ENCODE measurements at places on chromosomes 3 and 15.

DNA sequence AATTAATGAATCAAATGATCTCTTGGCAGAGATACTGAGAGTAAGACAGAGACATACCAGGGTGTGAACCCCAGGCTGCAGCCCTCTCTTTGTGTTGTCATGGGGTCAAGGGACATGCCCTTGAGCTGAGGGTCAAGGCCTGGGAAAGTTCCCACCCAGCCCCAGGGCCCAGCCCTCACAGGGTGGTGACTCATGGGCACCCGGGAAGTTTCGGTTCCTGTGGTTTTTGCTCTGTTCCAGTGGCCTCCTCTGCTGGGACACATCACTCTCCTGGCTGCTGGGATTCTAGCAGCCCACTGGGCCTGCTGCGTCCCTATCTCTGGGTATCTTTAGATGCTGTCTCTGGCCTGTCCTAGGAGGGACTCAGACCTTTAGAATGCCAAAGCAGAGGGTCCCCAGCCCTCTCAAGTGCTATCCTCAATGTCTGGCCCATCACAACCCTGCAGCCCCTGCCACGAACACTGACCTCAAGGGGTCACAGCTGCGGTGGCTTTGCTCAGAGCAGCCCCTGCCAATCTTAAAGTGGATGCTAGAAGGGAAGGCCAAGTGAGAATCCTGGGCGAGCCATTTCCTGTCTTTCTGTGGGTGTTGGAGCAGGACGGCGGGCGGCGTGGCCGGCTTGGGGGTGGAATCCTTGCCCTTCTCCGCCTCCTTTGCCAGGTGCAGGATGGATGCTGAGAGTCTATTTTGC, 148.4 kb upstream of the TLE3 start:
- DNase-seq = no peak

GRCh38 chr15:67968966-67969365, 85.1 kb upstream of the PIAS1 start:
- no peak for DNase-seq

GRCh38 chr3:59499954-59500353, 450.1 kb upstream of the CFAP20DC start:
- no peak for DNase-seq

- no peak for DNase-seq
Observed at GRCh38 chr15:62503451-62503850, 338.4 kb upstream of the C2CD4B start.

DNA sequence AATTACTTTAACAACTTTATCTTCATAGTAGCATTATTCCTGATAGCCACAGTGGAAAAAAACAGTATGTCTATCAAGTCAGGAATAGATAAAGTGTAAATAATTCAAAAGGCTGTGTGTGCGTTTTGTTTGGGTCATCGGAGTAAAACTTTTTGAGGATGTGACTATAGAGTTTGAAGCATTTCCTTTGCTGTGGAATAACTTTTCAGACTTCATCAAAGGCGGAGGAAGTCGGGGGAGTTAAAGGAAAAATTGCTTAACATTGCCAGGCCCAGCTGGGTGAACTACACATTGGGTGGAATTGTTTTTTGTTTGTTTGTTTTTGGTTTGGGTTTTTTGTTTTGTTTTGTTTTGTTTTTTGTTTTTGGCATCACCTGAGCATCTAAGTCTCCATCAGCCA, 70.4 kb upstream of the CRTC3 start:
- no peak for DNase-seq

- DNase-seq = no peak
Observed at GRCh38 chr3:5694266-5694665, 506.8 kb downstream of the EDEM1 start.

- no peak for DNase-seq
Observed at GRCh38 chr3:16252243-16252978, 12.3 kb downstream of the DPH3 start.

- no peak for DNase-seq
Observed at GRCh38 chr3:12896063-12896985, 55.0 kb upstream of the RPL32 start.

DNA sequence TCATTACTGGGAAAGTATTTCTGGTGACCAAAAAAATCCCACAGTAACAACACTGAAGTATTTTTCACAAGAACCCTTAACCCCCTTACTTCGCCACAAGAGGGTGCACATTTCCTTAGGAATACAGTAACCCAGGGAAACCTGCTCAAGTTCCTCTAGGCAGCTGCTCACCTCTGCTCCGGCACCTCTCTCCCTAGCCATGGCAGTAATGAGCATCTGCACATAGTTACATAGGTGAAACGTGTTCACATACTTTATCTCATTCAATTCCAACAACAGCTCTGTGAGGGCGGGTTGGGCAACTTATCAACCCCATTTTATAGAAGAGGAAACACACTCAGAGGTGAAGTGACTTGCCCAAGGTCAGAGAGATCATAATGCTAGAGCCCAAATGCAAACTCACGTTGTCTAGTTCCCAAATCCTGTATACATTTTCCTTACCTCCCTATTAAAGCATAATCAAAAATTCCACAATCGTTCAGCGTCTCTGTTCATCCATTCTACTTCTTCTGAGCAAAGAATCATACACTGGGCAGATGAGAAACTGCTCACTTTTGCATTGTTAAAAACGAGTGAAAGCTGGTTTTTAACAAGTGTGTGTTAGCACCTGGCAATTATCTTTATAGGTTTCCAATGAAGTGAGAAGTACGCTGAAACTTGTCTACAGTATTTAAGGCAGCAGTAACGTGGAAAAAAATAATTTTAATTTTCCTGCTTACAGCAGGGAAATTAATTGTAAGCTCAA, 90.7 kb downstream of the IGF2BP2 start:
- DNase-seq = peak; percentile 72

GRCh38 chr15:58037723-58038301, 27.7 kb downstream of the ALDH1A2 start:
- DNase-seq = no peak

DNA sequence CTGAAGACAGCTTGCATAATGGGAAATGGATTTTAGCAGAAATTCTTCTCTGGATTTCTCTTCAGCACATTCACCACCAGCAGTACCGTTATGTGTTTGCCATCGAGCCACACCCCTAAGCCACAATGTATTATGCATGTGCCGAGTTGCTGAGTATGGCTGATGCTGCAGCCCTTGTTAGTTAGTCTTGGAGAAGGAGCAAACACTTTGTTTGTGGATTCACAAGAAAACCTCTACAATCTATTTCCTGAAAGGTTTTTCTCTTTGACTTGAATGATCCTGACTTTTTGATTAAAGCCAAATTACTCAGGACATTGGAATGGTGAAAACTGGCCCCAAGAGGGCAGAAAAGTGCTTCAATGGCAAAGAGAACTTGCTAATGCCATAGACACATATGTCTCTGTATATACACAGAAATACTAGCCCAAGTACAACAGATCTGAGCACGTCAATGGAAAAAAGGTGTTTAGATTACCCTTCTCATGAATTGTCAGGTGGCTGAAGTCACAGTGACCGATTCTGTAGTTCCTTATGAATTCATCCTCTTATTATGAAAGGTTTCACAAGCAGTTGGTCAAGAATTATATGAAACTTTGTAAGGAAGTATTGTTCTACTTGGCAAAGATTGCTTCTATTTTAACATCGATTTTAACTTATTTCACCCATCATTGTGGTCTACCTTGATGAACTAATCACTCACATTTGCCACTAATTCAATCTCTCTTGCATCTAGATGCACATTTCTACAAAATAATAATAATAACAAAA, 103.0 kb downstream of the P3H2 start:
- no peak for DNase-seq

GRCh38 chr15:79283252-79284048, 928 bp downstream of the ANKRD34C start:
- DNase-seq = peak; percentile 25

GRCh38 chr3:123471106-123471505, 22.2 kb upstream of the ADCY5 start:
- no peak for DNase-seq

DNA sequence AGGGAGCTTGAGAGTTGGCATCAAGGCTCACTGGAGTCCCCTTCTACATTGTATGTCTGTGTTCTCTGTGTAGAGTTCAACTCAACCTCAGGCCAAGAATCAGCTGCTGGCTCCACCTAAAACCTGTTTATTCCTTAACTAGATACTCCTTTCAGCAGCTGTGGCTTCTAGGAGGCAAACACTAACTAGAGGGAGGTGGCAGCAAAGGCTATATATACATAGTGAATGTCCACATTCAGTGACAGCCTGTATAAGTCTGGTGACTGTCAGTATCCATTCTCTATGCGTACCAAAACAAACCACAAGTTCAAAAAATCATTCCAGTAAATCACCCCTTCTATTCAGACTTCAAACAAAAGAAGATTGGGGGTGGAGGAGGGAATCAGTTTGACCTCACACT, 184.3 kb downstream of the CDIN1 start:
- DNase-seq = no peak

GRCh38 chr3:67381667-67382272, 272.6 kb downstream of the SUCLG2 start:
- no peak for DNase-seq

GRCh38 chr3:3065876-3066275, 44.3 kb downstream of the IL5RA start:
- DNase-seq = no peak

DNA sequence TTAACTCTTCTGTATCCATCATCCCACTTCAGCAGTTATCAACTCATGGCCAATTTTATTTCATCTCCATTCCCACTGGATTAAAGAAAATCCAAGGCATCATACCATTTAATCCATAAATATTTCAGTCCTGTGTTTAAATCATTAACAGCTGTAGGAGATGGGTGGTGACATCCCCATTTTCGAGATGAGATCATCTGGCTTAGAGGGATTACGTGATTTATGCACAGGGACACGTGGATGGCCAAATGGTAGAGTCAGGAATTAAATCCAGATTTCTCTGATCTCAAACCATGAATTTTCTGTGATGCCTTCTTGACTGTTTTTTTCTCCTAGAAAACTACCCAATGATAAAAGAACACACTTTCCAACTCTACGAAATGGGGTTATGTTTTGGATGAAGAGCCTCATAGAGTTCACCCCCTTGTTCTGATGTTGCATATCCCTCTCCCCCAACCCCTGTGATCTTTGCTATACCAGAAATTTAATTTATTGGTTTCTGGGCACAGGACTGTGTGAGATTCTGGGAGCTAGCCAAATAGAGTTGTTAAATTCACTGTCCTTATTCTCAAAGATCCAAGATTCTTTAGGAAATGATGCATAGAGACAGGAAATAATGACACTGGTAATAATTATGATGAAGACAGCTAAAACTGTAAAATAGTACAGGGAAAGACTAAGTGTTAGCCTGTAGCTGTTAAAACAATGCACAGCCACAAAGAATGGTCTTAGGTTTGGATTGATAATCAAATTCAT, 7.4 kb downstream of the ZNF589 start:
- DNase-seq = no peak

GRCh38 chr3:14199641-14200040, 21.0 kb downstream of the LSM3 start:
- no peak for DNase-seq

DNA sequence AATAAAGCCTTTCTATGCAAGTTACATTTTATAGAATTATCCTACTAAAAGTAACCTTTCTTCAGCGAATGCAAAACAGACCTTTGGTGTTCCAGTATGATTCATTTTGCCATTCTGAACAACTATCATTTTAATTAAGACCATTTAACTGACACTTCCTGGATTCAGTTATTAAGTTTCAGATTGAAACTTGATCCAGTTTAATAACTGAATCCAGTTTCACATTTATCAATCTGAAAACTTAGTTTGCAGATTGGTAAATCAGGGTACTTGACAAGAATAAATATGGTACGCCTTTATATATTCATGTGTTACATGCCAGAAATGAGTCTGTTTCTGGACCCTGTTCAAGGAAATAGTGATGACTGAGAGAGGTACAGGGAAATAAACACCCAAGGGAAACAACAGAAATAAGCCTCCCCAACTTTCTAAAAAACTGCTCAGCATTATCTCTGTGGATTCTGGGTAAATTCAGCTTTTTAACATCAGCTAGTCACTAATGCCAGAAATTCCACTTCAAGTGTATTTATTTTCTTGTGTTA, 23.3 kb upstream of the NFKBIZ start:
- no peak for DNase-seq

- no peak for DNase-seq
Observed at GRCh38 chr3:394775-395174, 198.2 kb downstream of the CHL1 start.

DNA sequence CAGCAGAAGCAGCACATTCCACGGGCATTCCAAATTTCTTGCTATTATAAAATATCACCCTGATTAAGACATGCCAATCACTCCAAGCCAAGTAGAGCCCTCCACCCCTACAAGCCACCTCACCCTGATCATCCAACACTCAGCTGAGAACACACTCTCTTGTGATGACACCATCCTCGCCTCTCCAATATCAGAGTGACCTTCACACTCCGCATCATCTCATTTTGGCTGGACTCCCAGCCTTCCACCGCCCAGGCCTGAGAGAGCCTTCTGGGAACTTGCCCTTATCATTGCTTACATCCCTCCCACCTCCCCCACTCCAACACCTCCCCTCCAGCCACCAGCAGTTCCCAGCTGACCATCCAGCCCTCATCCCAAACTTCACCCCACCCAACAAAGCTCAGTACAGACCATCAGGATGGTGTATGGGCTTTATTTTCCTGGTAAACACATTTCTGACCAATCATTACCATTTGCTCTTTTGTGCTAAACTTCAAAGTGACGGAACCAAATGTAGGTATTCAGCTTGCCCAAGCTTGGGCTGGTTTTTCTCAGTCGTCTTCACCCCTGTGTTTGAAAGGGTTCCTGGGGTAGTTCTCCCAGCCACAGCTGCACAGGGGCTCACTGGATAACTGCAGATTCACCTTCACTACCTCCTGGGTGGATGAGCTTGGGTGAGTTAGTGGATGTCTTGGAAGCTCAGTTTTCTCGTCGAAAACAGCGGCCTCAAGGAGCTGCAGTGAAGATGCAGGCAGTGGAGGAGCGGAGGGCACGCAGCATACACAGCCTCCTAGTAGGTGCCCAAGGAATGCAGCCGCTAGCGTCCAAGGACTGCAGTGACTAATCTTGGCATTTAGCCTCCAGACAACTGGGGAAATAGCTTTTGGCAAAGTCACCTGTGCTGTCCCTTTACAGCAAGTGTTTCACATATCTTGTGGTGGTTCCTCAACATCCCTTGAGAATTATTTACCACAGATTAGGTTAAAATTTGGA, 115.1 kb downstream of the LIPC start:
- no peak for DNase-seq

GRCh38 chr3:62131620-62132019, 241.7 kb downstream of the FEZF2 start:
- no peak for DNase-seq

DNA sequence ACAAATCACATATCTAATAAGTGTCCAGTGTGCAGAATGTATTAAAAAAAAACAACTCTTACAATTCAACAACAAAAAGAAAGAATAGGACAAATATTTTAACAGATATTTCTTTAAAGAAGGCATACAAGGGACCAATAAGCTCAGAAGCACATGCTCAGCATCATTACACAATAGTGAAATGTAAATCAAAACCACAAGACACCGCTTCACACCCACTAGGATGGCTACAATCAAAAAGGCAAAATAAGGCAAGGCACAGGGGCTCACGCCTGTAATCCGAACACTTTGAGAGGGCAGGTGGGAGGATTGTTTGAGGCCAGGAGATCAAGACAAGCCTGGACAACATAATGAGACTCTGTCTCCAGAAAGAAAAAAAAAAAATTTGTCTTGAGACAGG, 255.6 kb downstream of the MAGI1 start:
- no peak for DNase-seq

GRCh38 chr15:87747087-87747486, 509.5 kb downstream of the NTRK3 start:
- no peak for DNase-seq
